ENCODE measurements at places on chromosomes 2 and 18.

- no peak for DNase-seq
Measured at GRCh38 chr18:76493213-76494161, 1.6 kb downstream of the ZNF516 start.

- no peak for DNase-seq
Measured at GRCh38 chr2:887639-888038, 63.0 kb upstream of the SNTG2 start.

- DNase-seq: no peak
Measured at GRCh38 chr2:88568179-88568578, 59.1 kb downstream of the EIF2AK3 start.

DNA sequence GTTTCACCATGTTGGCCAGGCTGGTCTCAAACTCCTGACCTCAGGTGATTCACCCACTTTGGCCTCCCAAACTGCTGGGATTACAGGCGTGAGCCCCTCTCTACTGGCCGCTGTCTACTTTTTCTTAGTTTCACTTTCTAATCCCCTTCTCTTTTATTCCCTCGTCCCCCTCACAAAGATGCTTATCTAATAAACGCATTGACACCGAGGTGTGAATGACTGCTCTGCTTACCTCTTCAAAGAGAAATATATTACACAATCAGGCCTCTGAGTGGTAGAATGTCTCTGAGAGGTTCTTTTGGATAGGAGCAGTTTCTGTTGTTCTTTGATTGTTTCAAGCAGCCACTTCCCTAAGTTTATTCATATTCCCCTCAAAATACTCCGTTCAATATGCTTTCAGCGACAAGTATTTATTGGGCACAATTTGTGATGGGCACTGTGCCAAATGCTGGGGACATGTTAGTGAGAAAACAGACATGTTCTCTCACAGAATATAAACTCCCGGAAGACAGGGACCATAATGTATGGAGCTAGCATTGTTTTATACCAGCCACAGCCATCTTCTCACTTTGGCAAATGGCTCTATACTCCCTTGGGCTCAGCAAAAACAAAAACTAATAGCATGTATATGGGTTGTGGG, 34.7 kb upstream of the RAPH1 start:
- DNase-seq: no peak

DNA sequence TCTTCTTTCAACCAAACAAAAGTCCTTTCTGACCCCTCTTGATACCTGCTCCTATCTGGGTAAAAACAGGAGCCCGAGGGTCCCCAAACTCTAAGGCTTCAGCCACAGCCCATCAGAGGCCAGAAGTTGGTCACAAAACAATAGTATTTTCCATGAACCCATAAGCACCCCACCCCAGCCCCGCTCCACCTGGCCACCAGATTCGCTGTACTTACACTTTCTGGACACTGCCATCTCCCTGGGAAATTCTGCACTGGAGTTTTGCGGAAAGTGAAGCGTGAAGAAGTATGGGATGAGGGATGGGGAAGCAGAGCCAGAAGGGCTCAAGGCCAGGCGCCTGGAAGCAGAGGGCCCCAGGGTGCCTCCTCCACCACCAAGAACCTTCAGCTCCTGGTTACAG, 5.2 kb upstream of the RUFY4 start:
- DNase-seq: no peak

GRCh38 chr18:39225373-39225772, 1659.8 kb upstream of the CELF4 start:
- DNase-seq: no peak

DNA sequence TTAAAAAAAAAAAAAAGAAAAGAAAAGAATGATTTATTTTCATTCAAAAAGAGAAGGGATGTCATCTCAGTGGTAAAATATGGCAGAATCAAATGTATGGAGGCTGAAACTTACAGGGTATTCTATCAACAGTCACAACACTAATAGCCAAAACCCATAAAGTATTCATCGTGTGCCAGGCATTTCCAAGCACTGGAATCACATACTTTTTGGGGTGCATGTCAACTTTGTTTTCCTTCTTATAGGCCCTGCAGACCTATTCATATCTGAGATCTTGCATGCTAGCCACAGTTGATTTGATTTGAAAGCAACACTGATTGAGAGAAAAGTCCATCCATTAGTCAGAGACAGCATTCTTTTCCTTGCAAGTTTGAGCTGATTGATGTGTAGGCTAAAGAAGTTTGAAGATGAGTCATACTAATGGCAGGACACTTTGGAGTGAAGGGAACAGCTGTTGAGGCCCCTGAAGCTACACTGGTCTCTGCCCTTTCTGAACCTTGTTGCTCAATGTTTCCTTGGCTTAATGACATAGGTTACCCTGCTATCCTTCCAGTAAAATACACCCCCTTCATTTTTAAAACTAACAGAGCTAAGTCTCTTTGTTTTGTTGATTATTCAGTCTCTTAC, 22.0 kb downstream of the KATNAL2 start:
- DNase-seq: no peak

- no peak for DNase-seq
Measured at GRCh38 chr2:111661286-111661940, 222.6 kb downstream of the ANAPC1 start.

DNA sequence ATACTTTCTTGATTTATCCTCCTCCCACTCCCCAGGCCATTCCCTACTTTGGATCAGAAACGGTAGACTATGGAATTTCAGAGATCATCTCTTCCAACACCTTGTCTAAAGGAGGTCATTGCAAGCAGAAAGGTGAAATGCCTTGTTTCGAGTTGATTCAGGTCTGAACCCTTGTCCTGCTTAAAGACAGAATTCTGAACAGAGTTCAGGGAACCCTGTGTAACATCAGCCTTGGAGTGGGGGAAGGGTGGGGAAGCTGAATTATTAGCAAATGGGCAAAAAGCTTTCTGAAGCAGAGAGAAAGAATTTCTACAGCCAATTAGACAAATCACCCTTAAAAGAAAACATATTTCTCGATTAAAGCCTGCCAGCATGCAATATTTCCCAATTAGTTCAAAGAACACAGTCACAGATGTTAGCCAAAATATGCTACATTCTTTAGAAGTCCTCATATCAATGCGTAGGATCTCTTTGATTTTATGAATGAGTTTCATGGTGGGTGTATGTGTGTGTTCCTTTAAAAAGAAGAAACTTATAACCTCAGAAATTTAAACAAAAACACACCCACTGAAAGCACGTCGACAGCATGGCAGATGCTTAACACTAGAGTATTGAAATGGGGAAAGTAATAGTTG, 353.1 kb downstream of the RND3 start:
- DNase-seq: no peak

- DNase-seq: no peak
Measured at GRCh38 chr2:133941666-133942065, 312.2 kb upstream of the MGAT5 start.

Data from NCI-H187 treated with DMSO at 0.1 percent for 48 hours (cell line).